A549 (cell line): ENCODE measurements at places on chromosomes 2 and 18.

GRCh38 chr2:216777637-216778273 lies 82.1 kb downstream of the TNP1 start:
- DNase-seq, result peak; percentile 80

GRCh38 chr2:100106460-100106859 lies 35.9 kb downstream of the AFF3 start:
- no peak for DNase-seq

DNA sequence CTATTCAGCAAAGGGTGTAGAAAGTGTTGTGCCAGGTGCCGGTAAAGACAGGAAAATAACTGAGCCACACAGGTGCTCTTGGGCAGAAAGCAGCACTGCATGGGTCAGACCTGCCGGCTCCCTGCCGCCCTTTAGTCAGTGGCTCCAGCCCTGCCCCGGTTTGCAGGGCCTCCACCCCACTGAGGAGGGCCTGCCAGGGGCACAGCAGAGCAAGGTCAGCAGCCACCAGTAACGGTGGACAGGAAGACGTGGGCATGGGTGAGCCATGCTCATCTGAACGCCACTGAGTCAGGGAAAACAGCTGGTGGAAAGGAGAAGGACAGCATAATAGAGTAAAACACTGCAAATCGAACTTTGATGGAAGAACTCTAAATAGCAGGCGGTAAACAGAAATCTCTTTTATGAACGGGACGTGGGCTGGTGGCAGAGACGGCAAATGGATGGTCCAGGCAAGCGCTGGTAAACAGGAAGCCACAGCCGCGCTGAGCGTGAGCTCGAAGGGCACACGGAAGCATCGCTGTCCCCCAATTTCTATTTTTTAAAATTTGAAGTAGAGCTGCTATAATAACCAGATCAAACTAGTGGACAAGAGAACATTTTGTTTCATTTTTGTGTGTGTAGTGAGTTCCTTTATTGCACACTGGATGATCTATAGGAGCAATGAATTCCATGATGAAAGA lies 141.8 kb upstream of the ALKAL2 start:
- DNase-seq, result no peak

- no peak for DNase-seq
Observed at GRCh38 chr2:45211636-45212035, 202.4 kb upstream of the SIX2 start.

DNA sequence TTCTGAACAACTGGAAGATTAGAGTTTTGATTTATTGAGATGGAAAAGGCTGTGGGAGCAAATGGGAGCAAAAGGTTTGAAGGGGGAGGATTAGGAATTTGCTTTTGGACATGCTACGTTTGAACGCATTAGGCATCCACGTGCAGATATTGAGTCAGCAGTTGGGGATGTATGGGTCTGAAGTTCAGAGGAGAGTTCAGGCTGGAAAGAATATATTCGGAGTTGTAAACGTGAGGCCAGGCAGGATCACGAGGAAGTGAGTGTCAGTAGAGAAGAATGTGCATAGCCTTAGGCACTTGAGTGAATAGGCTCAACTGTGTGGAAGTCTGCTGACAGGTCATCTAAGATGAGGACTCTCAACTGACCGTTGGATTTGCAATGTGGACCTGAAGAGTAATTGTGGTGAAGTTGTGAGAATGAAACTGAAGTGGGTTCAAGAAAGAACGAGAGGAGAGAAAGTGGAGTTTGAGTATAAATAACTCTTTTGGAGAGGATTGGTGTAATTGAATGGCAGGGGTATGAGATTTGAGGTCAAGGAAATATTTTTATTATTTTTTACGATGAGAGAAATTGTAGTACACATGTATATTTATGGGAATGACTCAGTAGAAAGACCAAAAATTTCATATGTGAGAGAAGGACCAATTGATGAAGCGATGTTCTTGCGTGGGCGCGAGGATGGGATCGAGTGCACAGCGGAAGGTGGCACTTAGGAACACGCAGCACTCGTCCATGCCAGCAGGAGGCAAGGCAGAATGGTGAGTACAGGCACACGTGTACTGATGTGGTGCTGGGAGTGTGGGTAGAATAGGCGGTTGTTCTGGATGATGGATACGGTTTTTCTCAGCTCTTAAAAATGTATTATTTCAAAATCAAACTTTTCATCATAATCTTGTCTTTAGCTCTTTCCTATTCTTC lies 40.5 kb upstream of the POLE4 start:
- DNase-seq, result peak; percentile 27

DNA sequence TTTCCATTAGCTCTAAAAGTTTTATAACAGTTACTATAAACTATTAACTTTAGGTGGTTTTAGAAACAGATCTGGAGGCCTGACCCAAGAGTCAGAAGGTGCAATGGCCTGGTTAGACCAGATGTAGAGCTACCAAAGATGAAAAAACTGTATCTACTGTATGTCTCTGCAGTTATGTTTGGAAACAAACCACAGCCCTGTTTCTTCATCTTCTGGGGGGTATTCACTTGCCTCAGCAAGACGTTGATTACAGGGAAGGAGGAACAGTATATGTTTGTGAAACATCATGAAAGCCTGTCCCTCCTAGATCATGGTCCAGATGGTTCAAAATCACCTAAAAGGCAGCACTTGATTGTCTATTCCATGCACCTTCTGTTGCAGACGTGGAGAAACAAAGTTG lies 220.2 kb downstream of the SUCLG1 start:
- DNase-seq, result no peak

- peak; percentile 38 for DNase-seq
Observed at GRCh38 chr18:70450426-70451253, 161.8 kb downstream of the SOCS6 start.

DNA sequence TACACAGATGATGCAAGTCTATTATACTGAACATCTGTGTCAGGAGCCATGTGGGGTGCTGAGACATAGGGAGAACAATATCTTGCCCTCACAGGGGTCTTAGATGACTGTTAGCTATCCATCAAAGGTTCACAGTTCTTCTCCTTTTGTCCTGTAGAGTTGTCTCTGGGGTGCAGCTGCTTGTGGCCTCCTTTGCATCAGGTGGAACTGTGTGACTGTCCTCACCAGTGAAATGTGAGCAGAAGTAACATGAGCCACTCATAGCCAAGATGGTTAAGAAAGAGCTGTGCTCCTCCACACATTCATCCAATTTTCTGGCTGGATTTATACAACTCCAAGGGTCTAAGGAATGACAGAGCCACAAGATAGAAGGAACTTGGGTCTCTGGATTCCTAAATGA lies 56.0 kb upstream of the ST8SIA3 start:
- DNase-seq, result no peak

- DNase-seq, result peak; percentile 41
Observed at GRCh38 chr2:148130581-148130980, 109.7 kb downstream of the MBD5 start.

DNA sequence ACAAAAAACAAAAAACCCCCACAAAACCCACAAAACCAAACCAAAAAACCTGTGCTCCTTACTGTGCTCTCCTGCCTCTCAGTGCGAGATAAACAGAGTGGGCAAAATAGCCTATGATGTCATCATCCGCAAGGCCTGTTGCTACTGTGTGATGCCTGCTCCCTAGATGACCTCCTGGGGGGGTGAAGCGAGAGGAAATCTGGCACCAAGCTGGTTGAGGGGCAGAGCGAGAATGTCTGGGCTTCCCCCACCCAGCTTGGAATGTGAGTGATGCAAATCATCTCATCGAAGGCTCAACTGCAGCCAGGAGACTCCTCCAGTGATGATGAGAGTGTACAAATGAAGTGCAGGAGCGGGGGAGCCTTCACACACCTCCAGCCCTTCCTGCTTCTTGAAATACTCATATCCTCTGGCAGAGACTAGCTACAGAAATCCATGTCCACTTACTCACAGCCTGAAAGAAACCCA lies 57.7 kb upstream of the MAP4K3 start:
- DNase-seq, result peak; percentile 64

DNA sequence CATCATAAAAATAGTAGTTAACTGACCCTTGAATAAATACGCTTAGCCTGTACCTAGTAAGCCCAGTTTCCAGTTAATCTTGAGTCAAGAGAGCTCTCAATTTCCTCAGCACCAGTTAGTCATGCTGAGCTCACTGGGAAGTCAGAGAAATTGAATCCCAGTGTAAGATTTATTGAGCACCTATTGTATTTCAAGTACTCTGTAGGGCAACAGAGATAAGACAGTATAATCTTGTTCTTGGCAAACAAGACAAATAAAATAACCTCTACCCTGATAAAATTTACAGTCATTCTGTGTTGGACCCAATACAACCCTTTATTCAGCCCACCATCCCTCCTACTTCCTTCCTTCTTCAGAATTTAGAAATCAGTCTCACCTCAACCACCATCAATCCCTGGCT lies 71.9 kb upstream of the NRP2 start:
- DNase-seq, result no peak

- no peak for DNase-seq
Observed at GRCh38 chr2:106113361-106113966, 80.6 kb downstream of the UXS1 start.

DNA sequence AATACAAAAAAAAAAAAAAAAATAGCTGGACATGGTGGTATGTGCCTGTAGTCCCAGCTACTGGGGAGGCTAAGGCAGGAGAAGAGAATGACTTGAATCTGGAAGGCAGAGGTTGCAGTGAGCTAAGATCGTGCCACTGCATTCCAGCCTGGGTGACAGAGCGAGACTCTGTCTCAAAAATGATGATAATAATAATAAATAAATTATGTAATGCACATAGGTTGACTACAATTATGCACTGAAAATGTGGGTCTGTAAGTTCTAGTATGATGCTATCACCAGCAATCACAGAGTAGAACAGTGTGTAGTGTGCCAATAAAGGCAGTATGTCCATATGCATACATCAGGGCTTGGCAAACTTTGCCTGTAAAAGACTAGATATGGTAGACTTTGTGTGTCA lies 55.6 kb upstream of the MYCN start:
- DNase-seq, result no peak

GRCh38 chr18:29726646-29727045 lies 1315.9 kb downstream of the DSC3 start:
- DNase-seq, result no peak
